Endodermal cell (in vitro differentiated cells): ENCODE measurements at places on chromosomes 3 and 15. TPM values are rescaled to one million over a fixed set of nuclear protein-coding genes. Genes with fewer than 3 reads are reported as not detected.

DNA sequence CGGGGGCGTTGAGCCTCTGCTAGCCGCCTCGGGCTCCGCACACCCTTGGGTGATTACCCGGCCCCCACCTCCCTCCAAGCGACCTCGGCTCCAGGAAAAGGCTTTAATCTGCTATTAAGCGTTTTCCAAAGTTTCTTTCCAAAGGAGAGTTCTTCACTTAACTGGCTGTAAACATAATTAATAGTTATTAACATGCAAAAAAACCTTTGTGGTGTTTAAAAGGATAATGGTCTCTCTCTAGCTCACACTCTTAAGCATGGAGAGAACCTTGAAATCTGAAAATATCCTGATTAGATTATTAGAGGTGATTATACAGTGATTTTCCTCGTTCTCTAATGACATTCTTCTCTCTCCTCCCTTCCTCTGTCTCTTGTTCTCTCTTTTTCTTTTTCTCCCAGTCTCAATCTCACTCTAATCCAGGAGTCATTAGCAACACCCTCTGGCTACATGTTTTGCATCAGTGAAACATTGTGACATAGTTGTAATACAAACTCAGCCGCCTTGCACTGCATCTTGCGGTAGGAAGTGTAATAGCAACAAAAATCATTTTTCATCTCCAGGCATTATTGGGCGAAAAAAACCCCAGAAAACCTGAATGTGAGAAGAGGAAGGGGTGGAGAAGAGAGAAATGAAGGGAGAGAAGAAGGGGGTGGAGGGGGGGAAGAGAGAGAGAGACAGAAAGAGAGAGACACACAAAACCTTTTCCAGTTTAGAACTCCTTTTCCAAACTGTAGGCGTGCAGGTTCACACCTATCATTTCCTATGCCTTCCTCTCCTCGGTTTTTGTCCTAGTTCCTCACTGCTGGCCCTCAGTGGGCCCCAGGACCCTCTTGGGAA lies 24.4 kb downstream of the NR2F2 start:
- peak overlapping the region; percentile 72 for H3K4me3 ChIP-seq
- DNase-seq: no peak
- peaks cover 100% of the 10 kb centered on the region for H3K27me3 ChIP-seq
- no peaks in the 10 kb centered on the region for H3K36me3 ChIP-seq
- no peak overlapping the region for H3K27ac ChIP-seq
- peaks cover 5% of the 10 kb centered on the region for H3K4me1 ChIP-seq

GRCh38 chr3:192608726-192609600 lies 118.4 kb downstream of the FGF12 start:
- no peaks in the 10 kb centered on the region for H3K27me3 ChIP-seq
- no peaks in the 10 kb centered on the region for H3K36me3 ChIP-seq
- H3K27ac ChIP-seq: no peak overlapping the region
- no peaks in the 10 kb centered on the region for H3K4me1 ChIP-seq
- H3K4me3 ChIP-seq: no peak overlapping the region

GRCh38 chr15:35000511-35000910 lies 12.4 kb upstream of the ZNF770 start:
- no peaks in the 10 kb centered on the region for H3K27me3 ChIP-seq
- DNase-seq: peak; percentile 60
- H3K4me3 ChIP-seq: no peak overlapping the region
- H3K36me3 ChIP-seq: no peaks in the 10 kb centered on the region

DNA sequence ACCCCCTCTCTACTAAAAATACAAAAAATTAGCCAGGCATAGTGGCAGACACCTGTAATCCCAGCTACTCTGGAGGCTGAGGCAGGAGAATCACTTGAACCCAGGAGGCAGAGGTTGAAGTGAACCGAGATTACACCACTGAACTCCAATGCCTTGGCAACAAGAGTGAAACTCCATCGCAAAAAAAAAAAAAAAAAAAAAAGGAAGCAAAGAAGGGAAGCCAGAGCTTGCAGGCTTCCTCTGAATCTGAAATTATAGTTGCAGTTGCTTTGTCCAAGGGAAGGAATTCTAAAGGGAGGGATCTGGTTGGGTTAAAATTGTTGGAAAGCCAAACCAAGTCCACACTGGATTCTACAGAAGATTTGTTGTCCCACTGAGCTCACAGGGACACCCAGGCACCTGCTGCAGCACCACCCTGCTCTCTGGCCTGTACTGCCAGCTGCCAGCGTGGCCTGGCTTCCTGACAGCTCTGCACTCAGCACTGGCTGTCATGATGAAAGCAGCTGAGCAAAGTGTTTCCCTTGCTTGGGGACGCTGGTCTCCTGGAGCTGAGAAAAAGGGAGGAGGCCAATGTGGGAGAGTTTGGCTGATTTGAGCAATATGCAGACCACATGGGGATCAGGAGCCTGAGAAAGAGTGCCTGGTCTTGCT lies 88.8 kb upstream of the HES1 start:
- DNase-seq: no peak
- no peaks in the 10 kb centered on the region for H3K36me3 ChIP-seq
- no peaks in the 10 kb centered on the region for H3K27me3 ChIP-seq
- H3K27ac ChIP-seq: no peak overlapping the region
- H3K4me1 ChIP-seq: no peaks in the 10 kb centered on the region

DNA sequence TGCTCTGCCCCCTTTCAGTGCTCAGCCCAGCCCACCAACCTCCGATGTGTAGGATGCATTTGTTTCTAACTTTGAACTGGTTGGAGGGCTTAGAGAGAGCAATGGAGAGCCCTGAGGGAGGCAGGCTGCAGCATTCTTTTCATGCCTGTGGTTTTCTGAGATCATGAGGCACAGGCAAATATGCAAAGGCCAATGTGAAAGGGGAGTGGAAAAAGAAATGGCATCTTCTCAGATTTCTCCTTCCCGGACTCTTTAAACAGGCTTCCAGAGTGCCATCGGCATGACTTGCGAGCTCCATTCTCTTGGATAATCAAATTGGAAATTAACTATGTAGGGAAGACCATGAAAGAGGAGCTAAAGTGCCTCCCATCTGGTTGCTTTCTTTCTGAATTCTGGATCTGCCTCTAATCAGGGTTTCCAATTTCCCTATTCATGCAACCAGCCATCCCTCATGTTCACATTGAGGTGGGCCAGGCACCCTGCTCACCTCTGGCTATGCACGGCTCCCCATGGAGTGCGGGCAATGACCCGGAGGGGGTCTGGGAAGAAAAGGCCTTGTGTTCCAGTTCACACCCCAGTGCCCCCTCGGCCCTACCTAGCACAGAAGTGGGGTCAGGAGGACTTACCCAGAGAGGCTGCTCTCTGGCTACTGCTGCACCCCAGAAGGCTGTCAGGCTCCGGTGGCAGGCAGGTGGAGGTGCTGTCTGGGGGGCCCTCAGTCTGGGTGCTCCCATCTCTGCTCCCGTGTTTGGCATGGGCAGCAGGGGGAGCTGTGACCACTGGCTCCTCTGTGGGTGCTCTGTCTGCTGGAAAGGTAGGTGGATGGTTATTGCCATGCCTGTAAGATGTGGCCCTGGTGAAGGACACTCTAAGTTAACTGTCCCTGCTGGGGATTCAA lies 16.1 kb downstream of the AMOTL2 start:
- H3K36me3 ChIP-seq: peaks cover 96% of the 10 kb centered on the region
- peak; percentile 78 for DNase-seq
- peaks cover 23% of the 10 kb centered on the region for H3K4me1 ChIP-seq
- no peak overlapping the region for H3K4me3 ChIP-seq
- no peaks in the 10 kb centered on the region for H3K27me3 ChIP-seq

GRCh38 chr15:33467816-33468163 lies 157.0 kb downstream of the RYR3 start:
- no peaks in the 10 kb centered on the region for H3K4me1 ChIP-seq
- no peak overlapping the region for H3K27ac ChIP-seq
- DNase-seq: no peak
- H3K36me3 ChIP-seq: no peaks in the 10 kb centered on the region
- no peak overlapping the region for H3K4me3 ChIP-seq

DNA sequence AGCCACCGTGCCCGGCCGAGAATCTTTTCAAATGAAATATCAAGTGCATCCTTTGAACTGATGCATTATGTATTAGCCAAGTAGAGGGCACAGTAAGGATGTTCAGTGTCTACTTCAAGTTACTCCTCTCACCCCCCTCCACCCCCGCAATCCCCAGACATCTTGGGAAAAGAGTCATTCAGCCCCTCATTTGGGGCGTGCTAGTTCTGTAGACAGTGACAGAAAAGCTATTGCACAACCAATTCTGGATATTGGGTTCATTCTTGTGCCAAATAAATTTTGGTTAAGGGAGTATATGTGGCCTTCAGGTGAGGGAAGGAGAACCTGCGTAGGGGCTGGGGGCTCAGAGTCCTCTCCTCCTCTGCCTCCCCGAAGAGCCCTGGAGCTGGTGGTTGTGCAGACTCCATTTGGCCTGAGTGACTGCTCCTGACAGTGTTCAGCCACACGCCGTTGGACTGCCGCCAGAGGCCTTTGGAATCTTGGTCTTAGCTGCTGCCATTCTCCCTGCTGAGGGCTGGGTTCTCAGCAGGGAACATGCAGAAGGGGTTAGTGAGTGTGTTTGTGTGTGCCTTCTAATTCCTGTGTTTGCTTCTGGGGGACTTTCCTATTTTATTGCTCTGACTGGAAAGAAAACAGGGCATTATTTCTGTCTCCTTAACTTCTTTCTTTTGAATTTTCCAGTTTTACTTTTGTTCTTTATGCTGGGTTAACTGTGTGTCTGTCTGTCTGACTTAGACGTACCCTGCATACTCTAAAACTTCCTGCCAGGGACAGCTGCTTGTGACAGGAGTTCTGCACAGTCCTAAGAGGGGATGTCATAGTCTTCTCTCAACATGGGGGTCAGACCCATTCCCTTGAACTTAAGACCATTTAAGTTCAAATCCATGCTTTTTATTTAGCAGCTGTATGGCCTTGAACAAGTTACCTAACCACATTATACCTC lies 21.0 kb downstream of the RARB start:
- H3K4me1 ChIP-seq: peaks cover 28% of the 10 kb centered on the region
- H3K27ac ChIP-seq: peak overlapping the region; percentile 56
- H3K4me3 ChIP-seq: no peak overlapping the region
- peak; percentile 70 for DNase-seq

GRCh38 chr3:166104938-166105337 lies 267.7 kb upstream of the BCHE start:
- no peaks in the 10 kb centered on the region for H3K4me1 ChIP-seq
- H3K27me3 ChIP-seq: no peaks in the 10 kb centered on the region
- H3K4me3 ChIP-seq: no peak overlapping the region

DNA sequence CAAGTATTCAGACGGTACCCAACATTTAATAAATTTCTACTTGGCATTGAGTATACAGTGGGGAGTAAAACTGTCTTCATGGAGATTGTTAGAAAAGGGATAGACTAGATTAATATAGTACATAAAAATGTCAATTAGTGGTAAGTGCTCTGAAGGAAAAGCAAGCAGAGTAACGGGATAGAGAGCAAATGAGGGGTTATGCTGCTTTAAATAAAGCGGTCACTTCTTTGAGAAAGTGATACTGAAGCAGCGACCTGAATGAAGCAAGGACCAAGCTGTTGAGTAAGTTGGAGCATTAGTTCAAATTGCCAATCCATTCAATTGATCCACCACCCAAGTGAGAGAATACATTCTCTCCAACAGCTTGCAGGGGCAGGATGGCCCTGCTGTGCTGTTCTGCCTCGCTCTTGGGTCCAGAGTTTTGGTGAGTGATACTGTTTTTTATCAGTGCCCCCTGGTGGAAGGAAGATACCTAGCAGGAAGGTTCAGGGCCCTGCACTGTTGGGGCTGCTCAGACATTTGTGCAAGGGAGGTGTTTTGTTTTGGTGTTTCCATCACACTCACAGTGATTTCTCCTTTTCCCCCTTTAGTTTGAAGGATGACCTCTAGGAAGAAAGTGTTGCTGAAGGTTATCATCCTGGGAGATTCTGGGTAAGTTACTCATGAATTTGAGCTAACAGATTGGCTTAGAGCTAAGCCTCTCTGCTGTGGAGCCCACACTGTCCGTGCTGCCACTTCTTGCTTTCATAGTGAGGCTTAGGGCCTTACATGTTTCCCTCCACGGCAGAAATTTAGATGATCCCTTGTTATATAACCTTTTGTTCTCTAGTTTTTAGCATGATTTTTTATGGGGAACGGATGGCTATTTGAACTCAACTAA lies 69.0 kb downstream of the RAB7A start:
- peaks cover 11% of the 10 kb centered on the region for H3K4me1 ChIP-seq
- H3K36me3 ChIP-seq: peaks cover 41% of the 10 kb centered on the region

- no peaks in the 10 kb centered on the region for H3K27me3 ChIP-seq
- peak overlapping the region; percentile 1 for H3K27ac ChIP-seq
- H3K4me1 ChIP-seq: peaks cover 12% of the 10 kb centered on the region
- DNase-seq: no peak
- H3K4me3 ChIP-seq: peak overlapping the region; percentile 33
- peaks cover 93% of the 10 kb centered on the region for H3K36me3 ChIP-seq
Observed at GRCh38 chr15:92936693-92937092, 36.6 kb downstream of the CHD2 start.

- no peaks in the 10 kb centered on the region for H3K27me3 ChIP-seq
- H3K4me3 ChIP-seq: no peak overlapping the region
- H3K36me3 ChIP-seq: no peaks in the 10 kb centered on the region
- DNase-seq: no peak
Observed at GRCh38 chr3:59163953-59164352, 114.1 kb upstream of the CFAP20DC start.

SLC38A3 gene
- 1.5 to 8.2 TPM (median 2.0 TPM) in 3 replicates for total RNA-seq

ADGRG7 gene
- total RNA-seq: 0.63 and 0.70 TPM in 2 replicates

ISLR gene
- total RNA-seq: 0.23 TPM in 1 of 3 replicates, not detected in the others

MUC20 gene
- 1.2 and 1.3 TPM in 2 replicates for total RNA-seq

TADA3 gene
- total RNA-seq: 51.9 and 52.4 TPM in 2 replicates
